NK-92 treated with Interleukin-12 subunit alpha and Interleukin-12 subunit beta, amount 100 ng/mL, for 24 hours (cell line): ENCODE measurements at places on chromosomes 16 and 17.
A peak's percentile ranks its signal among the peaks of the same experiment; 100 is the strongest.

GRCh38 chr17:79919164-79919585 lies 79.9 kb upstream of the CBX4 start:
- DNase-seq = no peak

DNA sequence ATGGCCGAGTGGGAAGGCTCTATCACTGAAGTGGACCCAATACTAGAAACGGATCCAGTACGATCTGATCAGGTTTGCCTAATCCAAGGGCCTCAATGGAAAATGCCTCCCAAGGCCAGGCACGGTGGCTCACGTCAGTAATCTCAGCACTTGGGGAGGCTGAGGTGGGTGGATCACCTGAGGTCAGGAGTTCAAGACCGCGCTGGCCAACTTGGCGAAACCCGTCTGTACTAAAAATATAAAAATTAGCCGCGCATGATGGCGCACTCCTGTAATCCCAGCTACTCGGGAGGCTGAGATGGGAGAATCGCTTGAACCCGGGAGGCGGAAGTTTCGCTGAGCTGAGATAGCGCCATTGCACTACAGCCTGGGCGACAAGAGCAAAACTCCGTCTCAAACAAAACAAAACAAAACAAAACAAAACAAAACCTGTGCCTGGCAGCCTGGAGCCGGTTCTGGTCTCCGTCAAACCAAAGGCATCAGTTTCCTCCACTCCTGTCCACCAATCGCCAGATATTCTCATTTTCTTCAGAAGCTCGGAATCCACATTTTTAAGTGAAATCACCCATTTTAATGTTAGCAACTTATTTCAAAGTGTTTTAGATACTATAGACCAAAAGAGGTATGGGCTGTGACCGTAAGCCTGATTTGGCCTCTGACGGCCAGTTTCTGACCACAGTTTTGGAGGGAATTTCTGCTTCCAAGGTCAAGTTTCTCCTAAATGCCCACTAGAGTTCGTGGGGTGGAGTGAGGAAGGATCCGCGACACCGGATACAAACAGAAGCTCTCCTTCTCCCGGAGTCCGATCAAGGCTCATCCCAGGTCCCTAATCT lies 664 bp downstream of the NQO1 start:
- DNase-seq = no peak

DNA sequence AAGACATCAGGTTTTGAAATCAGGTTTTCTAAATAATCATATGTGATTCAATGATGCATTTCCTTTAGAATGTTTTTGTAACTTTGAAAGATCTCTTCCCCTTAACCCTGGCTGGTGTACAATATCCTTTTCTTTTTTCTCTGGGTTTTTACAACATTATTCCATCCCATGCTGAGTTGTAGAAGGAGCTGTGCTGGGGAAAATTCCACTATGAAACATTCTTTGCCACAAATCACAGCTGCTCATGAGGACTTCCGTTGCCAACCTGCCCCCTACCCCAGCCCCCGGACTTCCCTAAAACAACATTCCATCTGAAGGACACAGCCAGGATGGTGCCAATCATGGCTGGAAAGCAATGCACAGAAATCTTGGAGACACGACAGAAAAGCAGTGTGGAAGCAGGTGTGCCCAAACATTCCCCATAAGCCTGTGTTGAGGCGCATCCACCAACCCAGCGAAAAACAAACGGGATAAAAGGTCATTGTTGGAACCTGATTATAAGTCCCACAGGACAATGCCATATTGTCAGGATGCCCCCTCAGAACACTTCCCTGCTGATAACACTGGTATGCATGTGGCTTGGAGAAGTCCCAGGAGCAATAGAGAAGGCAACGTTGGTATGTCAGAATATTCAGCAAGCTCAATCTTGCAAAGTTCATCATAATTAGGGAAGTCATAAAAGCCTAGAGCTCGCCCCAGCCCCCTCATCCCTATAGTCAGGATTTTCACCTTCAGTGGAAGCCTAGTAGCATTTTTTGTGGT lies 475.0 kb downstream of the HS3ST3B1 start:
- DNase-seq = no peak

DNA sequence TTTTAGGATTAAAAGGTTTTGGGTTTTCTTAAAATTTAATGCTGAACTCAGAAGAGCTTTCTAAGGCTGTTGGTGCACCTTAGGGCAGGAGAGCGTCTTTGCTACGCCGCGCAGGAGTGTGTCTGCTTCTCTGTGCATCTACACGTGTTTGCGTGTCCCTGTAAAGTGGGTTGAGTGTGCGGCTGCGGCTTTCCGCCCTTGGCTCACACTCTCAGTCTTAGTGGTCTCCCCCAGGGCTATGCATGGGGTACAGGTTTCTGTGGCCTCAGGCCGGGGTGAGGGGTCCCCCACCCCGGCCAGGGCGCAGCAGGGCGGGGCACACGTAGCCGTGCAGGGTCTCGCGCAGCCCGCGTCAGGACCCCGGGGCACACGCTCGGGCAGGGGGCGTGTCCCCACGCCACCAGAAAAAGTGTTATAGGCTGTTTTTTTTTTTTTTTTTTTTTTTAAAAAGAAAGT lies 727 bp upstream of the TENT4B start:
- DNase-seq = peak; percentile 42

DNA sequence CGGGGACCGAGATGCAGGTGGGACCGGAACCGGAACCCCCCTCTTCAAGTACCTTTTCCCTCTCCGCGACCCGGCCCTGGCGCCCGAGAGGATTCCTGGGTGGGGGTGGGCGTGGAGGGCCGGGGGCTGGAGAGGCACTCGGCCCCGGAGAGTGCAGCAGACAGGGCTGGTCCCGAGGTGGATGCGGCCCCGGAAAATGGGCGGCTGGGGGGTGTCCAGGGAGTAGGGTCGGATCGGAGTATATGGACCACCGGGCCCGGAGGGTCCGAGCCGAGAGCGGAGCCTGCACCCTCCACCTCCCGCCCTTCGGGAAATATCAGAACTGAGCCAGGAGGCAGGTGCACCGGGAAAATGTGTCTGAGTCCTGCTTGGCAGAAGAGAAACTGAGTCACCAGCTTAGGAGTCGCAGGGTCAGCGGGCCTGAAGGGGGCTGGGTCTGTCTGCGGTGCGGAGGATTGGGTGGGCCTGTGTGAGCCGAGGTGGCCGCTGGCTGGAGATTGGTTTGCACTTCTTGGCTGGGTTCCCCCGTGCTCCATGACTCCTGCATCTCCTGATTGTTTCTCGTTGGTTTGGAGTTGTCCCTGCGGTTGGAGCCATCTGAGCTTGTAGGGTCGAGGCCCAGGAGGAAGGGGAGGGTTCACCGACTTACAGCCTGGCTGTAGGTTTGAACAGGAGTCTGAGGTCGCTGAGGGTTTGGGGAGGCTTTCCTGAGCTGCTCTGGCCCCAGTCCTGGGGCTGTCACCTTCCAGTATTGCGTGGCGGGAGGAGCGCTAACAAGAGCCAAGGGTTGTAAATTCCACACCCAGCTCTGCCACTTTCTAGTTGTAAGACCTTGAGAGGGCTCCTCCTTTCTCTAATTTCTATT lies 518 bp downstream of the SH2B1 start:
- peak; percentile 38 for DNase-seq

GRCh38 chr17:8868529-8868951 lies 1.1 kb upstream of the PIK3R6 start:
- DNase-seq = no peak

DNA sequence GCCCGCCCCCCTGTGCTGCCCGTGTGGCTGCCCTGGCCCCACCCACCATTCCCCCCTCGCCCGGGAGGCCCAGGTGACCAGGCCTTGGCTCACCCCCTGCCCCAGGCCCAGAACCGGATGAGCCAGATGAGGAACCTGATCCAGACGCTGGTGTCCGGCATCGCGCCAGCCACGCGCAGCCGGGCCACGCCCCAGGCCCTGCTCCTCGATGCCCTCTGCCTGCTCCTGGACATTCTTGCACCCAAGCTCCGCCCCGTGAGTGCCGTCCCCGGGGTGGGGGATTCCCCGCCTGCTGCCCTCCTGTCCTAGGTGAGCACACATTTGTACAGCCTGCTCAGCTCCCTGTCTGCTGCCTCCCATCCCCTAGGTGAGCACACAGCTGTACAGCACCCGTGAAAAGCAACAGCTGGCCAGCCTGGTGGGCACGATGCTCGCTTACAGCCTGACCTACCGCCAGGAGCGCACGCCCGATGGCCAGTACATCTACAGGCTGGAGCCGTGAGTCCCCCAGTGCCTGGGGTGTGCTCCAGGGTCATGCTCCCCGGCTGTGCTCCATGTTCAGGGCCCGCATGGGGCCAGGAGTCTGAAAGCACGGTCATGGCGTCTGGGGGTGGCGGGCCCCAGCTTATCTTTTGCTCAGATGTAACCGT lies 4.8 kb downstream of the GNG13 start:
- DNase-seq = no peak

GRCh38 chr17:83082424-83082823 lies 3.0 kb downstream of the METRNL start:
- DNase-seq = no peak

DNA sequence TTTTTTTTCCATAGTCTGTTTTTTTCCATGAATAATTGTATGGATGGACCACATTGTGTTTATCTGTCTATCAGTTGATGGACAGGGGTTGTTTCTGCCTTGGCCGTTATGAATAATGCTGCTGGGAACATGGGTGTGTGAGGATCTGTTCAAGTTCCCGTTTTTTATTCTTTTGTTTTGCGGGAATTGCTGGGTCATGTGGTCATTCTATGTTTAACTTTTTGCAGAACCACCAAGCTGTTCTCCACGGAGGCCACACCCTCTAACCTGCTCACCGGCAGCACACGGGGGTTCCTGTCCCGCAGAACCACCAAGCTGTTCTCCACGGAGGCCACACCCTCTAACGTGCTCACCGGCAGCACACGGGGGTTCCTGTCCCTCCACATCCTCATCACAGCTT lies 5.9 kb upstream of the MSLN start:
- DNase-seq = no peak

GRCh38 chr16:87740909-87741424 lies 24.8 kb downstream of the KLHDC4 start:
- no peak for DNase-seq

- no peak for DNase-seq
Measured at GRCh38 chr17:44312396-44313104, 4.1 kb downstream of the RUNDC3A start.

DNA sequence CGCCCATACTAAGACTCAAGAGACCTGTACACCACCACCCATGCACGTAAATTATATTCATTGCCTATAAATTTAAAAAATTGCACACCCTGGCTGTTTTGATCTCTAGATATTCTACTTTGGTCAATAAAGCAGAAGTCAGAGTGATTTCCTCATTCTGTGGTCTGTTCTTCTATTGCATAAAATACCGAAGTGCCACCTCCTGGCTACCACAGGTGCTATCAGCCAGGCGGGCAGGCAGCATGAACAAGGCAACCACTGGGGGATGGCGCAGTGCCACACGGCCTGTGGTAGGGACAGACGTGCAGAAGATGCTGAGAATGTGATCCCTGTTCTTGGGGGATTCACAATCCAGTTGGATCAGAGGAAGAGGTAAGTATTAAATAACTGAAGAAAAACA lies 122.3 kb downstream of the CDK5R1 start:
- DNase-seq = peak; percentile 51

DNA sequence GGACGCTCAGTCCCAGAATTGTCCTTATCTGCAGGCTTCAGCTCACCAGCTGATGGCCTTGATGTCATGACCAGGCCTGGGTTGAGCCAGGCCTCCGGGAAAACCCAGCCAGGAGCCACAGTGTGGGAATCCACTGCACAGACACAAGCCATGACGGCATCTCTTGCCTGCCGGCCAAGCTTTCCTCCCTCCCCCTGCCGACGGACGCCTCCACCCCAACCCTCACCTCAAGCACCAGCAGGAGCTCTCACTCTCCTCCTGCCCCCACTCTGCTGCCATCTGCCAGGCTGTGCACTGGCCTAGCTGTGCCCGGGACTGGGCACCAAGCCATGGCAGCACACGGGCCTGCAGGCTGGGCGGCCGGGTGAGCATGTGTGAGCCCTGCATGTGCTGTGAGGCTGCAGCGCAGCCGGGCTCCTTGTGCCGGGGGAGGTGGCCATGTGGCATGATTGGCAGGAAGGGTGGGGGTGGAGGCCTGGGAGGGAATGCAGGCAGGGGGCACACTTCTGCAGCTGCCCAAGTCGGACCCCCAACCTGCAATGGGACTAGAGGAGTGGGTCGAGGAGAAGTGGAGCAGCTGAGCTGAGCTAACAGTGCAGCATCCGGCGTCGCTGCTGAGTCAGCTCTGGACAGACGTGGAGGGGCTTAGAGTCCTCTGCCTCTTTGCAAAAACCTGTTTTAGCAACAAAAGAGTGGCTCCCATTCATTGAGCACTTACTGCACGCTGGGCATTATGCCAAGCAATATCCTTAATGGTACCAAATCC lies 268.5 kb downstream of the CBLN1 start:
- no peak for DNase-seq

DNA sequence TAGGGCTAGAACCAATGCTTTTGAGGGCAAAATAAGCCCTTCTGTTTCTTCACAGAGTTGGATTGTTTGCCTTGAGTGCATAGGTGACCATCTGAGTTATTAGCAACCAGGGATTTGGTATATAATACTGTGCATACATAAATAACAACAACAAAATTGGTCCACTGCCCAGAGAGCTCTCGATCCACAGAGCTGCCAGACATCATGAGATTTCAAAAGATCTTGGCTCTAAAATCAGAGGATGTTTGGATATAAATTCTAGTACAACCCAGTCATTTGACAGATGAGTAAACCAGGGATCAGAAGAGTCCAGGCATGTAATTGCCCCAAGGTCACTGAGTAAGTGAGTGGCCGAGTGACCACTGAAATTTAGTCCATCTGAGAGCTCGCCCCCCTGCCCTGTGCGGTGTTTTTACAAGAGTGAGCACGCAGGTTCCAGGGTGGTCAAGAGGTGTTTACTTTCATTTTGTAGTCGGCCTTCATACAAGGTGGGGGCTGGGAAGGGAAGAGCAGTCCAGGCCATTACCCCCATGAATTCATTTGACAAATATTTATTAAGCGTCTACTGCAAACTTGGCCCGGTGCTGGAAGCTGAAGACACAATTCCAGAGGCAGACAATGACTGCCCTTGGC lies 1.8 kb upstream of the MT2A start:
- DNase-seq = no peak

GRCh38 chr17:16962804-16963203 lies 9.1 kb downstream of the TNFRSF13B start:
- DNase-seq = no peak

- DNase-seq = no peak
Measured at GRCh38 chr17:80992077-80992947, 671 bp downstream of the CHMP6 start.

DNA sequence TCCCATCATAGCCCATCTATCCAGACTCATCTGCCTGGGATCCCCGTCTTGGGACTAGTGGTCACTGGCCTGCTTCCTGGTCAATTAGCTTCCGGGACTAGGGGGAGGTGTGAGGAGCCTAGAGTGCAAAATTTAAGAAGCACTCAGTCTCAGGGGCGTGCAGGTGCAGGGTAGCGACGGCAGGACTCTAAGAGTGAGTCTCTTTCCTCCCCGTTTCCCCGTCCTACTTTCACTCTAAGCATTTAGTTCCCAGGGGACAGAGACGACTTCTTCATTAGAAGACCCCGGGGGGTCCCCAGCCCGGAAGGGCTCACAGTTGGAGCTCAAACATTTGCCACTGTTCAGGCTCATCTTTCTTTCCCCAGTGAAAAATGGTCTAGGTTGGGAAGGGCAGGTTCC lies 677 bp upstream of the ZNHIT3 start:
- no peak for DNase-seq

DNA sequence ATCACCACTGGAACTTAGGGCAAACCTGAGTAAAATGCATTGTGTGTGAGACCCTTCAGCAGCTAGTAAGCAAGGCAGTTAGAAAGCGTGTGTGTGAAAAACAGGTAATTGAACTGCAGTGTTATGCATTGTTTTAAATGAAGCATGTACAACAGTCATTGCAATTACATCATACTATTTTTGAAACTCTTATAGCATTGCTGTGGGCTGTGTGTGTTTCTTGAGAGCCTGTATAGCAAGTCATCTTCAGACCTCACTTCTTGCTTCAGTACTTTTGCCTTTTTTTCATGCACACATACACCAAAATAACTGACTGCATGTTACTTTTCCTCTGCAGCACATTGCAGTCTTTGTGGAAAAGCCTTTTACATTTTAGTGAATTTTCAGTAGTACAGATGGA lies 19.2 kb downstream of the PTRH2 start:
- no peak for DNase-seq
